ENCODE measurements at places on chromosomes 7 and 10.

DNA sequence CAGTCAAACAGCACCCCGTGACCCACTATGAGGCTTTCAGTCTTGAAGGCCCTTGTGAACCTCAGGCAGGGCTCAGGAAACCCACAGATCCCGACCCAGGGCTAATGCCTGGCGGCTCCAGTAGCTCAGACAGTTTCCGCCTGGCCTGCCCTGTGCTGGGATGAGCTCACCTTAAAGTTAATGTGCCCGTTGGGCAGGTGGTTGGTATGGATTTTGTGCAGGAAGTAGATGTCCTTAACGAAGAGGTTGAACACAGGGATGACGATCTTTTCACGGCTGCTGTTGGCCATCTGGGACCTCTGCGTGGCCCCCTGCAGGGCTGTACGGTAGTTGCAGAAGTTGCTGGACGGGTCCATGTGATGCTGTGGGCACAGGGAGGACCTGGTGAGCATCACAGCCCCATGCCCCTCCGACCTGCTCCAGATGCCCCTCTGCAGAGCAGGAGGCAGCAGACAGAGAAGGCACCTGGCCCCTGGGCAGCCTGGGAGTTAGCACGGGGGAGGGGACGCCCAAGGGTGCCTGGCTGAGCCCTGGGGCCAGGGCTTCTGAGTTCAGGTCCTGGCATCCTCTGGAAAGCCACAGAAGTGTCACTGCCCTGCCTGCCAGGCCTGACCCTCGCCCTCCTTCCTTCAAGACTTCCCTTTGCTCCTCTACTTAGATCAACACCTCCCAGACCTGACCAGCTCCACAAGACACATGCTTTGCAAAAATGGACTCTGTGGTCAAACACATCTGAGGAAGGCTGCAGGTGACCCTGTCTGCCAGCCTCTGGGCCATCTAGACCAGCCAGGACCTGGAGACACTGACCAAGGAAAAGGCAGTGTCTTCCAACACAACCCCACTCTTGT, 59.8 kb downstream of the CSGALNACT2 start:
- no peak for DNase-seq

DNA sequence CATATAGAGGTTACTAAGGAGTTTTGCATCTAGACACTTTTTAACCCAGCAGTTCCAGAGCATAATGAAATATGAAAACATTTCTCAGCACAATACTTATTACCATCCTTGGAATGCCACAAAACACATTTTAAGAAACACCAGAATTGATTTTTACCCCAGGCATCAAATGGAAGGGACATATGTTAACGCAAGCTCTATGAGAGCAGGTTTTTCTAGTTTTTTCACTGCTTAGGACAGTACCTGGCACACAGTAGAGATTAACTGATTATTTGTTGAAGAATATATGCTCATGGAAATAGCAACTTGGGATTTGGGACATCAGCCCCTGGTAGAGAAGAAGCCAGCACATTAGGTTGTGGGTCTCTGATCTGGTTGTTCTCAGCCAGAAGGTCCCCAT, 67.0 kb upstream of the ARID5B start:
- DNase-seq: no peak

GRCh38 chr7:30163231-30163894, 28.6 kb downstream of the MTURN start:
- no peak for DNase-seq

- no peak for DNase-seq
Measured at GRCh38 chr10:116768786-116769185, 26.4 kb upstream of the HSPA12A start.

DNA sequence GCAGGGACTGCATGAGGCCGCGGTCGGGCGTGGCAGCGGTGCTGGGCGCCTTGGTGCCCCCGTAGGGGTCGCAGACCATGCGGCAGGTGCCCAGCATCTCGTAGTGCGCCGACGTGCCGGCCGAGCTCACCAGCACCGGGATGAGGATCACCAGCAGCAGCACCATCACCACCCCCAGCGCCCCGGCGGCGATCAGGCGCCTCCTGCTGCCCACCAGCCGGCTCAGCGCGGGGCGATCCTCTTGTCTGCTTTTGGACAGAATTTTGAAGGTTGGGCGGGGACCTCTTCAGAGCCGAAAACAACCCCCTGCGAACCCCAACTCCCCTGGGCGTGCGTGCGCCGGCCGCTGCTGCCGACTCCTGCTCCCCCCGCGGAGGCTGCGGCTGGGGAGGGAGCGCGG, 779 bp downstream of the C1QL3 start:
- DNase-seq: peak; percentile 49

GRCh38 chr10:25382029-25382810, 207.4 kb downstream of the GPR158 start:
- peak; percentile 47 for DNase-seq

All from astrocyte of the hippocampus (primary cell).